Activated naive CD8-positive, alpha-beta T cell treated with anti-CD3 and anti-CD28 coated beads, Interleukin-2, amount 10 ng/mL, durations not matched to agents 7 days and 5 days (primary cell): ENCODE measurements at places on chromosomes 13 and 19.

- peaks cover 9% of the 10 kb centered on the region for H3K4me1 ChIP-seq
- no peak overlapping the region for H3K4me3 ChIP-seq
- DNase-seq = peak; percentile 18
- H3K27ac ChIP-seq = peak overlapping the region; percentile 51
- H3K36me3 ChIP-seq = peaks cover 22% of the 10 kb centered on the region
Observed at GRCh38 chr13:114097893-114098688, 34.3 kb downstream of the RASA3 start.

- no peak overlapping the region for H3K27ac ChIP-seq
- H3K4me1 ChIP-seq = no peaks in the 10 kb centered on the region
Observed at GRCh38 chr13:106063591-106064313, 471.7 kb downstream of the EFNB2 start.

DNA sequence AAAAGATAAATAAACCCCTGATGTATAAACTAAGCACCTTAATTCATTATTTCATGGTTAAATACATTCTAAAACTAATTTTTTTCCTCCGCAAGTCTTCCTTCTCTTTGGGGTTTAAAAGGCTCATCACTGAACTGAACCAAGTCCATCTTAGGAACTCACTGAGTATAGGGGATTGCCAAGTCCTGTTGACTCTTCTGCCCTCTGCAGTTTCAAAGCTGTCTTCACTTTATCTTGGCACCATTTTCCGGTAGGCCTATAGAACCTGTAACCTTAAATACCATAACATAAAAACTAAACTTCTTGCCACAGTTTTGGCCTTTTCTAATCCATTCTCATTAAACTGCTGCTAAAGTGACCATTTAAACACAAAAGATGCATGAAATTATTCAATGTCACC, 66.5 kb upstream of the USPL1 start:
- H3K27ac ChIP-seq = no peak overlapping the region
- H3K27me3 ChIP-seq = peaks cover 3% of the 10 kb centered on the region
- H3K4me3 ChIP-seq = no peak overlapping the region
- no peak for DNase-seq
- no peaks in the 10 kb centered on the region for H3K4me1 ChIP-seq

DNA sequence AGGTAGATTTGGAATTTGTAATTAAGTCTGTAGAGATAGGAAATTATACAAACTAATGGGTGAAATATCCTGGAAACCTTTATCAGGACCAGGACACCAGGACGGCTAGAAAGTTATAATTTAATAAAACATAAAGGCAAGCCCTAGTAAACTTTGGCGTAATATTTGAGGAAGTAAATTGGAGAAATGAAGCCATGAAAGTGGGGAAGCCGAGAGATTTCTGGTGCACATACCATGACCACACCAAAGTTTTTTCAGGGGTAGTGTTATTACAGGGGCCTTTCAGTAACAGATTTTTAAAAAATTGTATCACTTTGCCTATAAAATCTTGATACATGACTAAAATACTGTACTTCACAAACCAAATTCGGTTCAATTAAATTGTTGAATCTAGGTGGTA, 54.7 kb upstream of the URAD start:
- no peak overlapping the region for H3K4me3 ChIP-seq
- H3K4me1 ChIP-seq = peaks cover 8% of the 10 kb centered on the region
- no peaks in the 10 kb centered on the region for H3K36me3 ChIP-seq
- no peak overlapping the region for H3K27ac ChIP-seq
- peaks cover 3% of the 10 kb centered on the region for H3K27me3 ChIP-seq
- no peak for DNase-seq

- H3K27me3 ChIP-seq = peaks cover 12% of the 10 kb centered on the region
- peaks cover 3% of the 10 kb centered on the region for H3K4me1 ChIP-seq
- DNase-seq = no peak
- no peak overlapping the region for H3K4me3 ChIP-seq
- no peak overlapping the region for H3K27ac ChIP-seq
Observed at GRCh38 chr13:23460921-23461320, 27.4 kb upstream of the SACS start.

- no peak overlapping the region for H3K4me3 ChIP-seq
- no peak for DNase-seq
- H3K4me1 ChIP-seq = no peaks in the 10 kb centered on the region
- no peak overlapping the region for H3K27ac ChIP-seq
Observed at GRCh38 chr13:113901231-113901630, 37.4 kb upstream of the GAS6 start.

DNA sequence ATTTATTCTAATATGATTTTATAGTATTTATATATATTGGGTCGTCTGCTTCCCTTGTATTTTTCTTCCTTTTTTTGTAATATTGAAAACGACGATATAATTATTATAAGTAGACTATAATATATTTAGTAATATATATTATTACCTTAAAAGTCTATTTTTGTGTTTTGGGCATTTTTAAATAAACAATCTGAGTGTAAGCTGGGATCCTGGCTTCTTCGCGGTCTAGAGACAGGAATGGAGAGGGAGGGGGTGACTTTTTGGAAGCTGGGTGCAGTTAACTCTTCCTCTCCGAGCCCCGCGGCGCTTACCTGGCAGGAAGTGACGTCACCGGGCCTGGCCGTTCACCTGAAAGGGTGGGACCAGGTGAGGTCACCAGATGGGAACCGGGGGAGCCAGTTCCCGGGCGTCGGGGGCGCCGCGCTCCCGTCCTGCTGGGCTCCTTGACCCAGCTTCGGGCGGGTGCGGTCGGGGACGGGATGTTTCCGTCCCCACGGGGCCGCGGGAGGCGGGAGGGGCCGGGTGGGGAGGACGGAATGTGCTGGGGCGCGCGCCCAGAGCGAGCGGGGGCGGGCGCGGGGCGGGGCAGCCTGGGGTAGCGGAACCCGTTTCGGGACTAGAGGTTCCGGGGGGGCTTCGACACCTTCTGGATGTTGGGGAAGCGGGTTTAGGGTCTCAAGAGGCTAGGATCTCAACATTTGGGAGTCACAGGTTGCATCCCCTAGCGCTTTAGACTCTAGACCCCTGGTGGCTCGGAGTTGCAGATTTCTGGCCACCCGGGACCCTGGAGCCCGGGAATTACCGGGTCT, 2.8 kb downstream of the ZFP36 start:
- peak; percentile 83 for DNase-seq
- H3K27ac ChIP-seq = peak overlapping the region; percentile 99
- H3K4me3 ChIP-seq = peak overlapping the region; percentile 86
- peaks cover 47% of the 10 kb centered on the region for H3K4me1 ChIP-seq
- H3K27me3 ChIP-seq = peaks cover 2% of the 10 kb centered on the region

DNA sequence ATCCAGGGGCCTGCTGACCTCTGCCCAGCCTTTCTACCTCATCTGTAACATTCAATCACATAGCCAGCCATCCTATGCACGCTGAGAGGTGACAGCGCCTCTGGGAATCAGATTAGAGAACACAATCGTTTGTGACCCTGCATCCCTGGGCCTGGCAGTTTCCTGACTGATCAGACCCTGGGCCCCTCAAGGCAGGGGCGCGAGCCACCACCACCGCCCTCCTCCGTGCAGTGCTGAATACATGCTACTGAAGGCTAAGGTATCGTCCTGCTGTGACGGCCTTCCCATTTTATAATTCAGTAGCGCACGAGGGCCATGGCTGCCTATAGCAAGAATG, 1.3 kb downstream of the TMTC4 start:
- peaks cover 26% of the 10 kb centered on the region for H3K4me1 ChIP-seq
- H3K27me3 ChIP-seq = no peaks in the 10 kb centered on the region
- no peak for DNase-seq
- no peak overlapping the region for H3K27ac ChIP-seq
- peak overlapping the region; percentile 95 for H3K4me3 ChIP-seq

DNA sequence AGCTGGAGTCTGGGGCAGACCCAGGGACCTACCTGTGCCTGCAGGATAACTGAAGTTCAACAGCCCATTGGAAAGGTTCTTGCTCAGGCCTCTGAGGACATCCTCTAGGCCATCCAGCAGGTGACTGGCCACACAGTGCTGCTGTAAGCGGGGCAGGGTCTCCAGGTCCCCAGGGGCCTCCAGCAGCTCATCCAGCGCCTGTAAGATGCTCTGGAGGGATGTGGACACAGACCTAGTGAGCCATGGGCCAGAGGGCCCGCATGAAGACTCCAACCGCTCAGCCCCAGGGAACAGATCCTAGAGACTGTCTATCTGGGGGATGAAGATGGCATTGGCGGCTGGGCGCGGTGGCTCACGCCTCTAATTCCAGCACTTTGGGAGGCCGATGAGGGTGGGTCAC, 14.0 kb downstream of the ADGRE2 start:
- no peak overlapping the region for H3K27ac ChIP-seq
- H3K4me1 ChIP-seq = no peaks in the 10 kb centered on the region
- H3K27me3 ChIP-seq = peaks cover 3% of the 10 kb centered on the region
- no peak overlapping the region for H3K4me3 ChIP-seq
- no peaks in the 10 kb centered on the region for H3K36me3 ChIP-seq
- no peak for DNase-seq

DNA sequence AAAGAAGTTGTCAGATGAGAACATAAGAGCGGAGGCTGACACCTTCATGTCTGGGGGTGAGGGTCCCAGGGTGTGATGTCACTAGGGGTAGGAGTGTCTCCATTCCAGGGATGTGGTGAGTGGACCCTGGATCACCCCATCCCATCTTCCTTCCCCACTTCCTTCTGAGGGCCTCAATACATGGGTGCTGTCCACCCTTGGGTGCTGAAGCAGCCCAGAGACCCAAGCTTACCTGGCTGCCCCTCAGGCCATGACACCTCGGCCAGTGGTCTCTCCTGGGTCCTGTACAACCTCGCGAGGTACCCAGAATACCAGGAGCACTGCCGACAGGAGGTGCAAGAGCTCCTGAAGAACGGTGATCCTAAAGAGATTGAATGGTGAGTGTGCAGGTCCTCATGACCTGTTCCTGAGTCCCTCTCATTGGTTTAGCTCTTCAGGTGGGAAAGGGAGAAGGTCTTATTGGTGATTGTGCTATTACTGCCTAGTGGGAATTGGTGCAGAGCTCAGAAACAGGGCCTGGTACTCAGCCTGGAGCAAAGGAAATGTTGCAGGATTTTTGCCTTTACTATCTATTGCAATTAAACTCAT, 37.7 kb upstream of the CYP4F8 start:
- no peak for DNase-seq
- H3K27ac ChIP-seq = no peak overlapping the region
- H3K4me1 ChIP-seq = no peaks in the 10 kb centered on the region
- peaks cover 16% of the 10 kb centered on the region for H3K27me3 ChIP-seq
- H3K4me3 ChIP-seq = no peak overlapping the region
- H3K36me3 ChIP-seq = no peaks in the 10 kb centered on the region

DNA sequence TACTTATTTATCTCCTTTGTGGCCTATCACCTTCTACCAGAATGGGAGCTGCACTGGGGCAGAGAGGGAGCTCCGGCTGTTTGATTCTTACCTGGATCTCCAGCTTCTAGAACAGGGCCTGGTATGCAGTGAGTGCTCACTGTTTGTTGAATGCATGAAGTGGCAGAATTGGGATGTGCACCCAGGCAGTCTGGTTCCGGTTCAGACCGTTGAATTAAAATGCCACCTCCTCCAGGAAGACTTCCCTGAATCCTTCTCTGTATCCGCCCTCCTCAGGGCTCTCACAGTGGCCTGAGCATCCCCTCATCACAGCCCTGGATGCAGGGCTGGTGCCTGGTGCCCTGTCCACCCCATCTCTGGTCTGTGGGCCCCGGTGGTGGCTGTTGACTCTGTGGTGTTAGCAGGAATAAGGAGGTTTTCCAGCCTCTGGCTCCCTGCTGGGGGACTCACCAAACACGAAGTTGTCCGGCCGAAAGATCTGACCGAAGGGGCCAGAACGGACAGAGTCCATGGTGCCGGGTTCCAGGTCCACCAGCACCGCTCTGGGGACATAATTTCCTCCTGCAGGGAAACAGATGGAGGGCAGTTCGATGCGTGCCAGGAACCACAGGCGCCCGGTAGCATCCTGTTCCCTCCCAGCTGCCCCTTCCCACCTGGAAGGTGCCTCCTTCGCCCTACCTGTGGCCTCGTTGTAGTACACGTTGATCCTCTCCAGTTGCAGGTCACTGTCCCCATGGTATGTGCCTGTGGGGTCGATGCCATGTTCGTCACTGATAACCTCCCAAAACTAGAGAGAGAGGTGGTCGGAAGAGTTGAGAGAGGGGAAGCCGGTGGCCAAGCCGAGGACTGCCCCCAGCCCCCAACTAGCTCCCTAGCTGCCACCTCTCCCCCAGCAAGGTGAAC, 1.0 kb downstream of the TUBB4A start:
- H3K27ac ChIP-seq = peak overlapping the region; percentile 74
- peak overlapping the region; percentile 86 for H3K4me3 ChIP-seq
- H3K4me1 ChIP-seq = peaks cover 26% of the 10 kb centered on the region
- DNase-seq = no peak
- H3K36me3 ChIP-seq = no peaks in the 10 kb centered on the region
- peaks cover 14% of the 10 kb centered on the region for H3K27me3 ChIP-seq

DNA sequence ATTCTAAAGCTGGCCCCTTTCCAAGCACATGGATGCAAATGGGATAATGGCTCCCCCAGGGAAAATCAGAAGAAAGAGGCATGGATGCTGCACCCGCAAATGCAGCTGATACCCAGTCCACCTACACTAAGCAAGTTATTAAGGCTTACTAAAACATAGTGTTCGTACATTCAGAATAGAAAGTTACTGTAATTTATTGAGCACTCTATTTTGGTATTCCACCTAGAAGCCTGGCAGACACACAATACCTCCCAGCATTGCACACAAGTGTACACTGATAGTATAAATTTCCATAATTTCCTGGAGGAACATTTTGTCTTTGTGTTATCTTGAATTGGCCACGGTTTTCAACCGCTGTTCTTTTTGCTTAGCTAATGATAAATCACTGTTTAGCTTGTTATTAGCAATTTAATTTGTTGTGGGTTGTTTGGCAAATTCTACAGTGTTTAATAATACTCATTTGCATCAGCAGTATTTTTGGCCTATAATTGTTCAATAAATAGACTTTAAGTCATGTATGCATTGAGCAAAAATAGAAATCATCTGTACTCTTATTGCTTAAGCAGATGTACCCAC, 94.5 kb upstream of the MRI1 start:
- peaks cover 1% of the 10 kb centered on the region for H3K4me1 ChIP-seq
- DNase-seq = no peak
- no peak overlapping the region for H3K27ac ChIP-seq
- no peaks in the 10 kb centered on the region for H3K27me3 ChIP-seq
- H3K36me3 ChIP-seq = peaks cover 5% of the 10 kb centered on the region
- no peak overlapping the region for H3K4me3 ChIP-seq

GRCh38 chr13:98889419-98890085, 88.3 kb downstream of the DOCK9 start:
- H3K4me1 ChIP-seq = peaks cover 6% of the 10 kb centered on the region
- H3K36me3 ChIP-seq = peaks cover 22% of the 10 kb centered on the region
- no peak overlapping the region for H3K4me3 ChIP-seq
- no peak overlapping the region for H3K27ac ChIP-seq

- no peak overlapping the region for H3K4me3 ChIP-seq
- DNase-seq = no peak
- H3K4me1 ChIP-seq = no peaks in the 10 kb centered on the region
- no peak overlapping the region for H3K27ac ChIP-seq
Observed at GRCh38 chr19:48301886-48302599, 23.3 kb upstream of the EMP3 start.
